Right atrium auricular region (tissue), 2 donors: ENCODE measurements at places on chromosomes 2 and 18.

DNA sequence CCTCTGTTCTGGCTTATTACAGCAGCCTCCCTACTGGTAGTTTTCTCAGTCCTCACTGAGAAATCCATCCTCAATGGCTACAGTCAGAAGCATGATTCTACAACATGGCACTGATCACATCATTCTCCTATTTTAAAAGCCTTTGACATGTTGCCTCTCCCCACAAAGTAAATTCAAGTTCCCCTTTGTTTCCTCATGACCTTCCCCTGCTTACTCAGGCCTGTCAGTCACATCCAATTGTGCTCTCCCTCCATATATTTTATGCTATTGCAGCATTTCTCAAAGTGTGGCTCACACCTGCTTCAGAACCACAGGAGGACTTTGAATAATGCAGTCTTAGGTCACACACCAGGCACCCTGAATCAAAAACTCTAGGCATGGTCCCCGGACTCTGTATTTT, 124.6 kb downstream of the SPOPL start:
- DNase-seq = no peak

GRCh38 chr2:203994735-203995134, 58.2 kb downstream of the ICOS start:
- no peak for DNase-seq

DNA sequence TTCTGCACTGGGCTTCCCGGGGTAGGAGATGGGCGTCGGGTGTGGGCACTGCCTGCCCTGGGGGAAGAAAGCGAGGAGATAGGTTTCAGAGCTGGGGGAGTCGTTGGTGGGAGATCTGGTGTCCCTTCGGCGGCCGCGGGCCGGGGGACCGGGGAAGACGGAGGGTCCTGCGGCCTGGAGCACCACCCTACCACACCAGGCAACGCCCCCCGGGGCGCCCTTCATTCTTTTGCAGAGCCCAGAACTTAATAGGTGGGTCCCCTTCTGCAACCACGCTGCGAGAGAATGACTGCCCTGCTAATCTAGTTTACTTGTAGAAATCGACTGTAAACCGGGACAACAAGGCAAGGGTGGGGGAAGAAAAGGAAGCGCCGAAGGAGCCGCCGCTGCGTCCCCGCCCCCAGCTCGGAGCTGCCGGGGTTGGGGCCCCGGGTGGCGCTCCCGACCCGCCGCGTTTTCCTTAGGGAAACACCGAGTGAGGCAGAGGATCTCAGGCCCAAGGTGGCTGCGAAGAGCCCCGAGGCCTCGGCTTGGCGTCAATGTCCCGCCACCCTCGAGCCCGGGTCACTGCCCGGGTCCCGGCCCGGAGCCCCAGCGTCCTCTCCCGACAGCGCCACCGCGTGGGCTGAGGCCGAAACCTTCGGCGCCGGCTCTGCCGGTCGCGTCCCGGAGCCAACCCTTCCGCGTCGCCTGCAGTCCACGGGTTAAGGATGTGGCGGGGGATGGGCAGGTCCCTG, 5.4 kb upstream of the SATB2 start:
- no peak for DNase-seq

DNA sequence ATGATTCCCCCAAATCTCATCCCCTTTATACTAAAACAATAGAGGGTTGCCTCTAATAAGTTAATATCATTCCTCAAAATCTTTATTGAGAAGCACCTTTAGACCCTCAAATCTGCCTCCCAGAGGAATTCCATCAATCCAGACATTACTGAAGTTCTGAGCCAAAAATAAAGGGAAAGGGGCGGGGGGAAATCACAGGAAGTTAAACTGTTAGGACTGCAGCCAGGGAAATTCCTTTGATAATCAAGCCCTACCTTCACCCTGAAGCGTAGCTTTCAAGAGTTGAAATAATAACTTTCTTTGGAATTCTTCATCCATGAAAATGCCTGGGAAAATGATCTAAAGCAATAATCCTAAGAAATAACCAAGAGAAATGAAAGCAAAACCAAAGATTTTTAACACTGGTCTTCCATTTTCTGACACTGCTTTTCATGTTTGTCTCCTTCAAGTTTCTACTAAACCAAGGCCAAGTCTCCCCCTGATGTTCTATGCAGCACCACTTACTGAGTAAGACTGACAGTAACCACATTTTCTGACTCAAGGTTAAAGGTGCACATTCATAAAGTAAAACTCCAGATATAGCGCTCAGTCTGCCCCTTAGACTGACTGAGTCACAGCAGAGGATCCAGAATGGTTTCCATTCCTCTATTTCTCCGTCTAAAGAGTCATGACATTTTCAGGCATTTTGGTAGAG, 78.2 kb downstream of the TCF4 start:
- DNase-seq = no peak

DNA sequence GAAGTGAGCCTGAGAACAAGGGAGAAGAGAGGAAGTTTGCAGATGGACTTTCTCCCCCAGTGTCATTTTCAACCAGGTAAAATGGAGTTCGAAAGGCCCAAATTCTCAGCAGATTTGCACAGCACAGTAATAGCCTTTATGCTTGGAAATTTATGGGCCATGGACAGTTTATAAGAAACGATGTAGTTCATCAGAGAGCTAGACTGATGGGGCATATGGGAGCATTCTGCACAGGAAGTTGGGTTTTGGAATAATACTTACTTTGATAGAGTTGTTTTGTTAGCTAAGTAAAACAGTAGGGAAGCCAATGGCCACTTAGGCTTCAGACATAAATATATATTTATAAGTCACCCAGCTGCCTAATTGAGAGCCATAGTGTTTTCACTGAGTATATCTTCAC, 169.4 kb downstream of the MEIS1 start:
- no peak for DNase-seq

DNA sequence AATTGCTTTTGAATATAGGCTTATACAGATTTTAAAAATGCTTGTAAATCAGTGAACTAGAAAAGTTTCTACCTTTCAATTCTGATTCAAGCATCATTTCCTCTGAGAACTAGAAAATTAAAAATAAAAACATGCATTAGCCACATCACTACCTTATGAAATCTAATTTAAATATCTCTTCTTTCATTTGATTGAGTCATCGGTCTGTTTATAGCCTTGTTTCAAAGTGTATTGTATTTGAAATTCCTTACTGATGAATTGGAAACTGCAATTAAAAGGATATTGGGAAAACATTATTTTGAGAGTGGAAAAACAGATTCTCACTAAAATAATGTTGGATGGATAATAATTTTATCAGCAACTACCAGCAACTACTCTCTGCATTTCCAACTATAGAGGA, 717.7 kb upstream of the FAM98A start:
- DNase-seq = no peak

- no peak for DNase-seq
Observed at GRCh38 chr2:48183991-48184390, 277.7 kb upstream of the FBXO11 start.

DNA sequence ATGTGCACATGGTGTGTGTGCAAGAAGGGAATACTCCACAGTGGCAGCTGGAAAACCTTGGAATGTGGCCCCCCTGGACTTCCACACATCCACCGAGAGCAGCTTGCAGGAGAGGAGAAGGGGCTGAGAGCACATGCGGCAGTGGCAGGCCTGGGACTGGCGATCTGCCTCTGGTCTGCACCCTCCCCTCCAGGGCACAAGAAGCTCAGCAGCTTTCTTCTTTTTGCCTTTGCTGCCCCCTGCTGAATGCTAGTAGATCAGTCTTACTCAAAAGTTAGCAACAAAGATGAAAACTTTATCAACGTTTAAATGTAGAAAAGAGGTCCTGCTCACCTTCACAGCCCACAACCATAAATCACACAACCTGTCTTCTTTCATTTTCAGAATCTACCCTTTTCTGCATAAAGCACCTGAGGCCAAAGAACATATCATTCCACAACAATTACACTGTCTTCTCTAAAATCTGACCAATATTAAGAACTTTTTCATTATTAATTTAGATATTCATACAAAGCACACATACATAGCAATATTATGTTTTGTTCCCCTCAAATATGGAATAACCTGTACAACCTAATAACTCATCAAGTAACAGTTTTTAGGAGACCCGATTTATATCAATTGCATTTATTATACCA, 34.6 kb downstream of the TGFBRAP1 start:
- DNase-seq = no peak
